ENCODE measurements at places on chromosomes 6 and 20. TPM values are rescaled to one million over a fixed set of nuclear protein-coding genes. Genes with fewer than 3 reads are reported as not detected.

- no peak for DNase-seq
Observed at GRCh38 chr6:46002264-46002663, 13.4 kb downstream of the CLIC5 start.

GRCh38 chr6:32154514-32155161 lies 697 bp downstream of the PPT2 start:
- DNase-seq, result peak; percentile 68

DNA sequence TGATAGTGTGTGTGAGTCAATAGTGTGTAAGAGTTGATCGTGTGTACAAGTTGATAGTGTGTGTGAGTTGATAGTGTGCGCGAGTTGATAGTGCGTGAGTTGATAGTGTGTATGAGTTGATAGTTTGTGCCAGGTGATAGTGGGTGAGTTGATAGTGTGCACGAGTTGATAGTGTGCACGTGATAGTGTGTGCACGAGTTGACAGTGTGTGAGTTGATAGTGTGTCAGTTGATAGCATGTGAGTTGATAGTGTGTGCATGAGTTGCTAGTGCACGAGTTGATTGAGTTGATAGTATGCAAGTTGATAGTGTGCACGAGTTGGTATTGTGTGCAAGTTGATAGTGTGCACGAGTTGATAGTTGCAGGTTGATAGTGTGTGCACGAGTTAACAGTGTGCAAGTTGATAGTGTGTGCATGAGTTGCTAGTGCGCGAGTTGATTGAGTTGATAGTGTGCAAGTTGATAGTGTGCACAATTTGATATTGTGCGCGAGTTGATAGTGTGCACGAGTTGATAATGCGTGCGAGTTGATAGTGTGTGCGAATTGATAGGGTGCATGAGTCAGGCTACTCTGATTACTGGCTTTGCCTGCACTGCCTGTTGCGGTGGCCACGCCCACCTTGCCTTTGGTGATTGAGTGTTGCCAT lies 35.8 kb upstream of the IYD start:
- DNase-seq, result no peak

The CLPSL2 gene
- not detected for total RNA-seq

- DNase-seq, result no peak
Observed at GRCh38 chr20:58268421-58268821, 40.0 kb upstream of the ANKRD60 start.

DNA sequence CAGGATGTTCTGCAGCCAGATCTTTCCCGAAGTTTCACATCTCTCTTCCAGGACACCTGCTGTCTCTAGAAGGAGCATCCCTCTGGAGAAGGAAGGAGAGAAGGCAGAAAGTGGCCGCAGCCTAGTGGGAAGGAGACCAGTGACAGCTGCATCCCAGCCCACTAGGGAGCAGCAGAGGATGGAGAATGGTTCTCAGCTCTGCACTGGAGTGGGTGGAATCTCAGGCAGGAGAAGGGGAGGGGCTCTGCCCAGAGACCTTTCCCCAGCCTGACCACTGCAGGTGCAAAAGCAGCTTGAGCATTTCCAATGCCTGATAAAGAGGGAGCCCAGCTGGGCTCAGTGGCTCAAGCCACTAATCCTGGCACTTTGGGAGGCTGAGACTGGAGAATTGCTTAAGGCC lies 32.3 kb downstream of the NCR2 start:
- DNase-seq, result peak; percentile 47

- no peak for DNase-seq
Observed at GRCh38 chr6:56480246-56480645, 162.4 kb downstream of the DST start.

The SLC17A2 gene
- not detected for total RNA-seq

Measured in renal cortical epithelial cell (primary cell).